GM20000 (cell line): ENCODE measurements at places on chromosomes 7 and 10.

DNA sequence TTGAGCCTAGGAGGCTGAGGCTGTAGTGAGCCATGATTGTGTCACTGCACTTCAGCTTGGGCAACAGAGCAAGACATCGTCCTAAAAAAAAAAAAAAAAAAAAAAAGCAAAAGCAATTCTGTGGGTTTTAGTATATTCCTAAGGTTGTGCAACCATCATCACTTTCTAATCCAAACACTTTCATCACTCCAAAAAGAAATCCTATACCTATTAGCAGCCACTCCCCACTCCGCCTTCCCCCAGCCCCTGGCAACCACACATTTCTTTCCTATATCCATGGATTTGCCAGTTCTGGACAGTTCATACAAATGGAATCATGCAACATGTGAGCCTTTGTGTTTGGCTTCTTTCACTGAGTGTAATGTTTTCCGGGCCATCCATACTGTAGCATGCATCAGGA, 20.4 kb downstream of the ZAN start:
- DNase-seq: no peak

DNA sequence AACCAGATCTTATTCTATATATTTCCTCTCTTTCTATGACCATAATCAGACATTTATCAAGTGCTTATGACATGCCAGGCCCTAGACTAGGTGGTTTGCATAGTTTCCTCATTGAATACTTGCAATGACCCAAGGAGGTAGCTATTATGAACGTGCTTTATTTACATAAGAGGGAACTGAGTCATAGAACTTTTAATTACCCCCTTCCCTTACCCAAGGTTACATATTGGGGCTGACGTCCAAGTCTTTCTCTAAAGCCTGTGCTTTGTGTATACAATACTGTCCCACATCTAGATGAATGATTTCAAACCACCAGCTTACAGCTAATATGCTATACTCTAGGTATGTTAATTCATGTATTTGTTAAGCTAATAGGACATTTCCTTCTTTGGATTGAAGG, 91.9 kb upstream of the NPY start:
- no peak for DNase-seq

GRCh38 chr10:51233337-51234100, 159.2 kb downstream of the PRKG1 start:
- no peak for DNase-seq

GRCh38 chr7:79489371-79489770, 35.9 kb upstream of the MAGI2 start:
- no peak for DNase-seq

DNA sequence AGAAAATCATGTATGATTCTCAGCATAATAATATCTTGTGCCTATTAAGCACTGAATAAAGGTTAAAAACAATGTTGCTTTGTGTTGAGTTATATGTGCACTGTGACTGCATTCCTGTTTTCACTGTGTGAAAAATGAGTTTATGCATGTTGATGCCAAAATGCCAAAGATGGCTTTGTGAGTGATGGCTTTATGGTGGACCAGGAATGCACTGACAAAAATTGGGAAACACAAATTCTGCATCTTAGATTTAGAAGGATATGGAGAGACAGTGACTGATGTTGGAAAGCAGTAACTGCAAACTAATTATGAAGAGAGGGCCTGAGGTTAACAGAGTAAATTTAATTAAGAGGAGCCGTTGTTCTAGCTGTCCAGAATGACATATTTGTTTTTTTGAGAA, 440.4 kb downstream of the KIF20B start:
- DNase-seq: no peak

GRCh38 chr7:5373300-5373699, 50.3 kb downstream of the TNRC18 start:
- no peak for DNase-seq

DNA sequence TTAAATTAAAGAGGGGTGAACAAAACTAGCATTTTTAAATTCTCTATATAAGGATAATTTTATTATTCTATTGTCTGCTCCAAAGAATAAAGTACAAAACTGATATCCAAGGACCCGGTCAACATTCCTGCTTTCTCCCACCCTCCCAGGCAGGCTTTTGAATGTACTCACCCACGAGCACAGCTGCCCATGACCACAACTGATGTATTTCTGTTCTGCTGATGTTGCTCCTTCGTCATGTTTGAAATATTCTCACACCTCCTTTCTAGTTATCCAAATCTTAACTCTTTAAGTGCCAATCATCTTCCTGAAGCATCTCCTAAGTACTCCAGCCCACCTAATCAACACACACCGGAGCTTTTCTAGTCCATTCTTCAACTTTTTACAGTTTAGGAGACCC, 46.7 kb downstream of the CALD1 start:
- no peak for DNase-seq

- DNase-seq: no peak
Measured at GRCh38 chr7:47827871-47828270, 120.4 kb downstream of the PKD1L1 start.

GRCh38 chr10:62457598-62457997, 83.4 kb downstream of the ZNF365 start:
- no peak for DNase-seq

- no peak for DNase-seq
Measured at GRCh38 chr7:70674571-70675010, 457.4 kb upstream of the GALNT17 start.

DNA sequence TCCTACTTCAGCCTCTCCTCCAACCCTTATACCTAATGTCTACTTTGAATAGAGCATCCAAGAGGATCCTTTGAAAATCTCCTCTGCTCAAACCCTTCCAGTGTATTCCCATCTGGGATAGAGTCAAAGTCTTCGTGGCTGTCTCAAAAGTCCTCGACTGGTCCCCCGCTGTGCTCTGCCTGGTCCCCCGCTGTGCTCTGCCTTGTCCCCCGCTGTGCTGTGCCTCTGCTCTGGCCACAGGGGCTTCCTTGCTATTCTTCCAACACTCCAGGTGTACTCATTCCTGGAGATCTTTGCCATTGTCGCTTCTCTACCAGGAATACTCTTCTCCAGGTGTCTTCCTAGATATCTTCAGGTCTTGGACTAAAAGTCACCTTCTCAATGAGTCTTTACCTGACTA, 36.1 kb upstream of the COMMD3 start:
- no peak for DNase-seq

- no peak for DNase-seq
Measured at GRCh38 chr10:2251631-2252030, 514.3 kb upstream of the ADARB2 start.

DNA sequence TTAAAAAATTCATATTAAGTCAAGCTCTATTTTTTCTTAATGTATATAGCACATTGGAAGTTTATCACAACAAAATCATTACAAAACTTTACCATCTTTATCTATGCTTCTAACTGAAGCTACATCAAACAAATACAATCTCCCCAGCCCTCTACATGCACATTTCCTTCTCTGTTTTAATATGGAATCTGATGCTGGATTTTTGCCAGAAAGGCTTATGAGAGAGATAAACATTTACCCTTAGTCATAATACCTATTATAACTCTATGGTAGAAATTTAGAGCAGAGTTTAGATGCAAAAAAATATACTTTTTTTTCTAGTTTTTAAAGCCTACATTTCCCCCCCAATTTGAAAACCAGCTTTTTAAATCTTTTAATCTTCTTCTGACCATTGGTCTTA, 1198.6 kb downstream of the GATA3 start:
- no peak for DNase-seq

- DNase-seq: no peak
Measured at GRCh38 chr7:142391191-142391992, 133.5 kb upstream of the PRSS58 start.

- no peak for DNase-seq
Measured at GRCh38 chr10:129922598-129923123, 41.4 kb downstream of the EBF3 start.

DNA sequence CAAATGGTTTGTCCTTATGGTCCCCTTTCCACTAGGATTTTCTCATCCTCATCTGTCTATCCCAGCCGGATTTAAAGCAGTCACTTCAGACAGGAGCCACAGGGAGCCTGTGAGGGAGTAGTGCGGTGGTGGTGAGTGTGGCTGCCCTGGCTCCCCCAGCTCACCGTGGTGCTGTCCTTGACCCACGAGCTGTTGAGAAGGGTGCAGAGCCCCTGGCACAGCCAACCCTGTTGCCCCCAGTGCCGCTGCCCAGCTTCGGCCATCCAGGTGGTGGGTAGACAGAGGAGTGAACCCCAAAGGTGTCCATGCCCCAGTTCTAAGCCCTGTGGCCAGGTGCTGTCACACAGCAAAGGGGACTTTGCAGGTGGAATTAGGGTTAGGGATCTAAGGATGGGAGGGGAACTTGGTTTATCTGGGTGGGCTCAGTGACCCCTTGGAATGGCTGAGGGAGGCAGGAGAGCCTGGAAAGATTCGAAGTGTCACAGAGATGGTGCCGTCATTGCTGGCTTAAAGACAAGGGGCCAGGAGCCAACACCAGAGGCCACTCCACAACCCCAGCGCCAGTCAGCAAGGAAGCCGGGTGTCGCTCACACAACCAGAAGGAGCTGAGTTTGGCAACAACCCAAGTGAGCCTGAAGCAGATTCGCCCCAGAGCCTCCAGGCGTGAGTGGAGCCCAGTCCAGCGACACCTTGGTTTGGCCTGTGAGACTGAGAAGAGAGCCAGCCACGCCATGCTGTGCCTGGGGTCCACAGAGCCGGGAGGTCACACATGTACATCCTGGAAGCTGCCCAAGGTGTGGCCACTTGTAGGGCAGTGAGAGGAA, 142.4 kb downstream of the ADCY1 start:
- DNase-seq: no peak

DNA sequence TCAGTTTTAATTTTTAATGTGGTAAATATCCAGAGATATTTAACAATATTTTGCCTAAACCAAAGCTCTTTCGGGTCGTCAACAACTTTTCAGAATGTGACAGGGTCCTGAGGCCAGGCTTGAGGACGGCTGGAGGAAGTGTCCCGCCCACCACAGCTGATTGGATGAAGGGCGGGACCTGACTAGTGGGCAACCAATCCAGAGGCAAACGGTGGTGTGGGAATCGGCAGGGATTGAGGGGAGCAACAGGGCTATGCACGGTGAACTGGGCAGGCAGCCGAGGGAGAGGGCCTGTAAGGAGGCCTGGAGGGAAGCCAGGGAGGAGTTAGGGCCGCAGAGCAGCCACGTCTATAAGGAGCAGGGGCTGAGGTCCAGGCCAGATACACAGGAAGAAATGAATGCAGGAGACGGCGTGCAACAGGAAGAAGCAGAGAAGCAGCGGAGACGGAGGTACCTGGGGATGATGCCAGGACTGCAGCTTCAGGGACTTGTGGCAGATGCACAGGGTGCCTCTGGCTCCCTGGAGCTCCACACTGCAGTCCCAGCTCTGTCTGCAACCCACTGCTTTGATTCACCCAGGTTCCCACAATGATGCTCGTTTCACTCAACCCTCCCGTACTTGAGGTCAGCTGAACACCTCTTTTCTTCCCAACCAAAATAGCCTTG, 46.1 kb upstream of the ZMIZ1 start:
- DNase-seq: no peak

- no peak for DNase-seq
Measured at GRCh38 chr10:66714741-66715140, 211.1 kb upstream of the LRRTM3 start.

DNA sequence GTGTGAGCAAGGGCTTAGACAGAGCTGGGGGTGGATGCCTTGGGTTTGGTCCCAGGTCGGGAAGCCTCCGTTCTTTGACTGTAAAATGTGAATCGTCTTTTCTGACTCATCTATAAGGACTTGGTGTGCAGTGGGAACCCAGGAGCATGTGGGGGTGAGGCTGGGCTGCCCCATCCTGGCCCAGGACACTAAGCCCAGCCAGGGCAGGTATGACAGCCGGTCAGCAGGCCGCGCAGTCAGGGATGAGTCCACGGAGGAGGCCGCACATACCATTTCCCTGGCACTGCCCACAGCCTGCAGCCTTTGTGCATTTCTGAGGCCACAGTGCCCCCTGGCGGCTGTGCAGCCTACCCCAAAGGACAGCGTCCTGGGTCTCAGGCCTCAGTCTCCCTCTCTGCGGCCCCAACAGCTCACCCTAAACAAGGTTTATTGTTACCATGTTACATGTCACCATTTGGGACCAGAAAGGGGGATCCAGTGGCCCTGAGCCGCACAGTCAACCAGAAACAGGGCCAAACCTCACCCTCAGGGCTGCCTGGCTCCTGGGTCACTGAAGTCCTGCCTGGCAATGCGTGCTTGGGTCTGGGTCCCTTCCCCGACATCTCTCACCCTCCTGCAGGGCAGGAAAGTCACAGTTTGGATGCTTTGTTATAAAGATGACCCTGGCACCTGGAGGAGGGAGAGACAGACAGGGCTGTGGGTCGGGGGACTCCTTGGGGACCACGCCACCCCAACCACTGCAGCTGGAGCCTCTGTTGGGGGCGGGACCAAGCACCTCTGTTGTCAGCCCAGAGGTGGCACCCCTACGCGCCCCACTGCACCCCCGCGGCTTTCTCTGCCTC, 14.4 kb upstream of the SH2B2 start:
- peak; percentile 83 for DNase-seq

GRCh38 chr7:42197451-42197850, 39.6 kb downstream of the GLI3 start:
- DNase-seq: no peak

GRCh38 chr10:121624836-121625486, 26.7 kb upstream of the FGFR2 start:
- DNase-seq: no peak

DNA sequence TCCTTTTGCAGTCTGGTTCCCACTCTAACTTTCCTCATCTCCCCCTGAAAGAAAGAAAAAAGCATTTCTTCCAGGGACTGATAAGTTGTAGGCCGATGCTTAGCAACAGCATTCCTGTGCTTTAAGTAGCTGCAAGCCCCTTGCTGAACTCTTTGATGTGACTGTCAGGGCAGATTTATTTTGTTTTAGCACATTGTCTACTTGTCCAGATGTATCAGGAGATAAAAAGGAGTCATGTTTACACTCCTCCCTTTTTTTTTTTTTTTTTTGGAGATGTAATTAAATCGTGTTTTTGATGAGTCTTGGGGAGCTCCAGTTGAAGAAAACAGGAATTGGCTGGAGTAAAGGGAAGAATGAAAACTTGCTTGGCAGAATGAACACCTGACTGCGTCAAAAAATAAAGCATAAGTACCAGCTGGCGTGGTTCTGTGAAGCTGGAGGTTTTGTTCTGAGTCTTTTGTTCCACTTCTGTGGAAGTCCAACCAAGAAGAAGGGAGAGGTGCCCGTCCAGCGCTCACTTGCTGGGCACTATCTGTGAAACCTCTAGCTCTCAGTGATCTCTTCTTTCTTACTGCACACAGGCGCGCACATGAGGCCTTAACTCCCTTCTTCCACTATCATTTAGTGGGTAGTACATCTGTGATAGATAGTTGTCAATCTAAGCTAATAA, 871.7 kb downstream of the LRMDA start:
- no peak for DNase-seq

DNA sequence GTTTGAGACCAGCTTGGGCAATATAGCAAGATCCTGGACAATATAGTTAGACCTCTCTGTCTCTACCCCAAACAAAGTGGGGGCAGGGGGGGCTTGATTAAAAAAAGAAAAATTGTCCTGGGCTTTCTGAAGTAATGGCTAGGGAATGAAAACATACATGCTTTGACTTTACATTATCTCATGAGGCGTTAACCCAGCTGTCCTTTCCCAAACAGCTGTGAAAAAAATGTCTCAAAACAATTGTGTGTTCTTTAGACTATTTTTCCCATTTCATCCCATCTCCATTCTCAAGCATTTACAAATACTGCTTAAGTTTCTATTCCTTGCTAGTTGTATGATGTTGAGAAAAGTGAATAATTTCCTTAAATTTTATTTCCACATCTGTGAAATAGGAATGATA, 27.0 kb upstream of the CDK13 start:
- no peak for DNase-seq

- peak; percentile 30 for DNase-seq
Measured at GRCh38 chr7:28957751-28958234, 337 bp downstream of the TRIL start.
